ENCODE measurements at places on chromosomes 3 and 15. TPM values are rescaled to one million over a fixed set of nuclear protein-coding genes. Genes with fewer than 3 reads are reported as not detected.

DNA sequence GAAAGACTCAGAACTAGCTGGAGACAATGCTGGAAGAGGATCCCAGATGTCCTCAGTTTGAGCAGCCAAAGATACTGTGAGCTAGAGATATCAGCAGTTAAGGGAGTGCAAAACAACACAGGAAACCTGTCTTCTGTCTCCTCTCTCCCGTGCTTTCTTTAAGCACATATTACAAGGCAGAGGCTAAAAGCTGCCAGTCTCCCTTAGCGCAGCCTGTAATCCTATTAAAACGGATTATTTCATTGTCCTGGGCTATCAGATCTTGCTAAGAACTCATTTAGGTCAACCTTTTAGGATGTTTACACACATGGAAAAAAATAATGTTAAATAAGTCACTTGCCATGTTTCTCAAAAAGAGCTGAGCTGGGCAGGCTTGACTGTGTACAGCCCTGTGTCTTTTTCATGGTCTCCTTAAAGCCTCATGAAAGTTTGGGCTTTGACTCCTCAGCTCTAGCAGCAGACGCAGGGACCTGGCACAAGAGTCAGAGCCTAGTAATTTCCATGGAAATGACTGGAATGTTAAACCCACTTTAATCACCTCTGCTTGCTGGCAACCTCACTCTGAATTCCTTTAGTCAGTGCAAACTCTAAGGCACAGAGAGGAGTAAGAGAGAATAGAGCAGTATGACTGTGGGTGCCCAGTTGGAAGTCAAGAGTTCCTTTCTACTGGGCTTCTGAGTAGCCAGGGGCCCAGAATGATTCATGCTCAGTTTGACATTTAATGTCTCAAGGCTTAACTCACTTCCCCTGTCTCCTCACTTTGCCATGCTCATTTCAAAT, 491.9 kb downstream of the NTRK3 start:
- no peak for DNase-seq

- peak; percentile 88 for DNase-seq
These were observed 12.8 kb downstream of the KBTBD13 start for GRCh38 chr15:65089206-65089824.

GRCh38 chr3:30586096-30586805, 20.1 kb upstream of the TGFBR2 start:
- DNase-seq: no peak

DNA sequence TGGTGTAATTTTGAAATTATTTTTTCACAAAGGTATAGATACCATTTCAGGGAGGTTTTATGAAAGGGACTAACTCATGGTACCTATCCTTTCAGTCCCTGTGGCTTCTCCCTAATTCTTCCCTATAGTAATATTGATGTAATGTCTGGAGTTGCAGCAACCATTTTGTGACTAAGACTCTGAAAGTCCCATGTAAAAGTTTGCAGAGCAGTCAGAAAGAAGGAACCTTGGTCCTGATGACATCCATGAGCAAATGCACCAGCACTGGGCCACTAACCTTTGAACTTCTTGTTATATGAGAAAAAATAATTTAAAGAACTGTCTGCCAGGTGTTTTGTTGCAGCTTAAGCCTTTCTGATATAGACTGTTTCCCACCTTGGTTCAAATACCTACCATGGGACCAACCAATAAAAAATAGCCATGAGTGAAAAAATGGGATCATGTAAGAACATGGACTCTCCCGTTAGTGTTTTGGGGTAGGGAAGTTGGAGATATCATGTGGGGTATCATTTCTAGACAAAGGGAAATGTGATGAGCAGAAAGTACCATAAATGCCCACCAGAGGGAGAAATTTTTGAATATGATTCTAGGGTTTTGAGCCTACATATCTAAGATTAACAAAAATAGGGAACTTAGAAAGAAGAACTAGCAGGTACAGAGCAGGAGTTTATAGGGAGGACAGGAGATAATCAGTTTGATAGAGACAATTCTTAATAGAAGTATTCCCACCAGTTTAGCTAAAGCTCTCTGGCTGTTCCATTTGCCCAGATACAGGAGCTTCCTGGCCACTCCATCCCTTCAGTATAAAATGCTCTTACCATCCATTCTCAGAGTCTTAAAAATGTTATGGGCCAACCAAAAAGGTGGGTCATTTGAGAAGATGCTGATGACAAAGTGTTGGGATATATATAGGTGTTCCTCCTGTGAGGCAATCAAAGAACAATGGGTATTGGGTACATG, 3.4 kb upstream of the CPOX start:
- no peak for DNase-seq

- peak; percentile 68 for DNase-seq
These were observed 42.0 kb downstream of the PROS1 start for GRCh38 chr3:93931597-93932229.

- DNase-seq: peak; percentile 88
These were observed 240.1 kb downstream of the ISL2 start for GRCh38 chr15:76576523-76577279.

- DNase-seq: no peak
These were observed 636.4 kb upstream of the DPPA4 start for GRCh38 chr3:109973733-109974132.

GRCh38 chr3:171416666-171417065, 43.5 kb downstream of the TNIK start:
- no peak for DNase-seq

GRCh38 chr15:63212050-63213004, 22.9 kb downstream of the RAB8B start:
- no peak for DNase-seq

- DNase-seq: no peak
These were observed 84.5 kb upstream of the NMNAT3 start for GRCh38 chr3:139762302-139762701.

DNA sequence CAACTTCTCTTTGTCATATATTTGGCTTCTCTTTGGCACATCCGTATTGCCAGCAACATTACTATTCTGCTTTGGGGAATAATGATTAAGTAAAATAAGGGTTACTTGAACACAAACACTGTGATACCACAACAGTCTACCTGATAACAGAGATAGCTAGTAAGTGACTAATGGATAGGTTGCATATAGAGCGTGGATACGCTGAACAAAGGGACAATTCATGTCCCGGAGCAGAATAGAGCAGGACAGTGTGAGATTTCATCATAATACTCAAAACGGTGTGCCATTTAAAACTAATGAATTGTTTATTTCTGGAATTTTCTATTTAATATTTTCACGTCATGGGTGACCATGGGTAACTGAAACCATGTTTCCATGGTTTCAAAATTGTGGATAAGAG, 54.1 kb downstream of the SCN5A start:
- no peak for DNase-seq

DNA sequence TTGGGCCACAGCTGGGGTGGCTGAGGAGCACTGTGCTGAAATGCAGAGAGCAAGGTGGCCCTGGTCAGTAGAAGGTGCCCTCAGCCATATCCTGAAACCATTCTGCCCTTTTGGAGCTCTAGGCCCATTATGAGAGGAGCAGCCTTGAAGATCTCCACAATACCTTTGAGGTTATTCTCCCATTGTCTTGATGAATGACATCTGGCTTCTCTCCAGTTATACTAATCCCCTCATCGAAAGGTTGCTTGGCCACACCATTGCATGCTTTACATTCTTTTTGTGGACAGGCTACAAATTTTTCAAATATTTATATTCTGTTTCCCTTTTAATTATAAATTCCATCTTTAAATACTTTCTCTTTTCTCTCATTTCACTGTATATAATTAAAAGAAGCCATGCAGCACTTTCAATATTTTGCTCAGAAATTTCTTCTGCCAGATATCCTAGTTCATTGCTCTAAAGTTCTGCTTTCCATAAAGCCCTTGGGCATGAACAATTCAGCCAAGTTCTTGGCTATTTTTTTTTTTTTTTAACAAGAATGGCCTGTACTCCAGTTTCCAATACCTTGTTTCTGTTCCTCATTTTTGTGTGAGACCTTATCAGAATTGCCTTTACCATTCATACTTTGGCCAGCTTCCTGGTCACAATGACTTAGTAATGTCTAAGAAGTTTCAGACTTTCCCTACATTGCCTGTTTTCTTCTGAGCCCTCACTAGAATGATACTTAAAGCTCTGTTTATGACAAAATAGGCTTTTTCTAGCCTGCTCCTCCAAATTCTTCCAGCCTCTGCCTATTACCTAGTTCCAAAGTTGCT, 138.9 kb upstream of the SGO1 start:
- DNase-seq: no peak

DNA sequence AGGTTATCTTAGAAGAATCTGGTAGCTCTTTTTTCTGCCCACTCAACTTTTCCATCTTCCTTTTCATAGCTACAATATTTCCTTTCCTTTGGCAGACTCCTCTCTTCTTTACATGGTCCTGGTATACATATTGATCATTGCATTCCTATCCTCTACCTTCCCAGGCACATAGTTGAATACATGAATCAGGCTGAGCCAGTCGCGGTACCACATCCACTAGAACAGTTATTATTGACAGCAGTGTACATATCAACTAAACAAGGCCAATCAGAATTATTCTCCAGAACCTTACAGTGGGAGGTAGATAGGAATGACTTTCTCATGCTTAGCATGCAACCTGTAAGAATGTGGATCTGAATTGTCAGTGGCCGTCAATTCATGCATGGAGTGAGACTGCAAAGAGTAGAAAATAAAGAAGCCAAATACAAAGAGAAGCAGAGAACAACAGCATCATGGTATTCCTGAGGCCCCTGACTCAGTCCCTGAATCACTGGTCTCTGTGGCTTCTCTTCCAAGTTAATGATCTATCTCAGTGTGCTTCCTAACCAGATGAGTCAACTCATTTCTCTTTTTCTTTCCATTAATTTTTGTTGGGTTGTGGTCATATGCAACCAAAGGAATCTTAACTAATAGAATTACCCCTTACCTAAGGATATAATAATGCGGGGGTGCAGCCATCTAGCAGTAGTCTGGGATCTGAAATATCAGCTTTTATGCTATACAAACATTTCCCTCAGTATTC, 60.9 kb upstream of the DCBLD2 start:
- no peak for DNase-seq

The KNG1 gene
- total RNA-seq: 1,019 TPM

The GOLGA6L4 gene
- total RNA-seq: 2.2 TPM

The ADAMTS9 gene
- 0.81 TPM for total RNA-seq

The LEKR1 gene
- 0.58 TPM for total RNA-seq

The CCR8 gene
- total RNA-seq: not detected

The TRPC1 gene
- 0.43 TPM for total RNA-seq

The SPPL2A gene
- total RNA-seq: 101 TPM

The TAGLN3 gene
- not detected for total RNA-seq

The CSPG5 gene
- total RNA-seq: 0.48 TPM

All from left lobe of liver (tissue), 2 donors.